ENCODE measurements at places on chromosomes 5 and 9. TPM values are rescaled to one million over a fixed set of nuclear protein-coding genes. Genes with fewer than 3 reads are reported as not detected.

DNA sequence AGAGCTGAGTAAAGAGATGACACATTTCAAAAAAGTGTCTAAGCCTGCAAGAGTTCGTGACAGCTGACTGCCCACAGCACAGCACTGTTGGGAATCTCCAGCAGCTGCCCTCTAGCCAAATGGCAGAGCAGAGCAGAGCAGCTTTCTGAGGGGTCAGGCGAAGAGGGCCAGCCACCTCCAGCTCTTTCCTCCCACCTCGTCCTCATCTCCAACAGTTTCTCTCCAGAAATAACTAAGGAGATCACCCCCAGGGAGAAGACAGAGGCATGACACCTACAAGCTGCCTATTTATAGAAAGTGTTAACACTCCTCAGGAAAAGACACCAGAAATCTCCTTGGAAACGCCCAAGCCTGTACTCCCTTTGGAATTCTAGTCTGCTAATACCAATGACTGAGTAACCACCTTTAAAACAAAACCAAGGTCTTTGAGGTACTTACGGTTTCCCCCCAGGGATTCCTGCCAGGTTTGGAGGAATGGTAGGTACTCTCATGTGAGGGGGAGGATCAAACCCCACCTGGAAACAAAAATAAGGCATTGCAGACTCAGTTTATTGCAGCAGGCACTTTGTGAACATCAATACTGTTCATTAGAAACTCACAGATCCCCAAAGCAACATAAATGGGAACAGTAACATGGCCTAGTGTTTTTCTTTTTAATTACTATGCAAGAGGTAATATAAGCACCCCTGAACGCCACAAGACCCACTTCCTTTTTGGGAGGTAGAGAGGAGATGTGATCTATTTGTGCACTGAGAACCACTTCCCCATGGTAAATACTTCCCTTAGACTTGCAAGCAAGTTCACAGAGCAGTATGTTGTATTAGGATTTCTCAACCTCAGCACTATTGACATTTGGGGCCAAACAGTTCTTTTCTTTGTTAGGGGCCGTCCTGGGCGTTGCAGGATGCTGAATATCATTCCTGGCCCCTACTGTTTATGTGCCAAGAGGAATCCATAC is 79.3 kb downstream of the TLE1 start:
- no peak for DNase-seq

DNA sequence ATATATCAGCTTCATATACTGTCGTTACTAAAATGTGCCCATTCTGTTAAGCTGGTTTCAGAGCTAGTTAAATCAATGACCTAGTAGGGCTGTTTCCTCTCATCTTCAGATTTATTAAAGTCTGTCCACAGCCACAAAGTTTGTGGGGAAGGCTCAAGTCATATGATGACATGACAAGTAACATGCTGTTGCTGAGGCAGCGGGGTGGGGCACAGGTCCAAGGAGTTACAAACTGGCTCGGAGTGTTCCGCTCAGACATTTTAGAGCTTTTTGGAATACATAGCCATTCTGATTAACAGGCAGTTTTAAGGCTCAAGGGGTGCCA is 2.7 kb upstream of the ANP32B start:
- no peak for DNase-seq

DNA sequence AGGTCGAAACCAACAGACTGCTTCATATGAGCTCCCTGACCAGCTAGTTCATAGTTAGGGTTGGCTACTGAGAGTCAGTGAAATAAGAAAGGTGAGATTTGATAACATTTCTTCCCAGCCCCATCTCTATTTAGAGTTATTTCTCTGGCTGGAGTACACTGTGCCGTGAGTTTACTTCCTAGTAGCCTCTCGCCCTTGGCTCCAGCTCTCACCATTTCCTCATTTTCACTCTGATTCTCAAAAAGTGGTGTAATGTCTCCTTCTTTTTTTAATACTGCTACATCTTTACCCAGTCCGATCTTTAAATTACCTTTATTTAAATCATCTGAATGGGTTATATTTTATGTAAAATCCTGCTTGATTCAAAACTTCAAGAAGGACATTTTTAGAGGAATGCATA is 100.4 kb upstream of the FAM174A start:
- no peak for DNase-seq

DNA sequence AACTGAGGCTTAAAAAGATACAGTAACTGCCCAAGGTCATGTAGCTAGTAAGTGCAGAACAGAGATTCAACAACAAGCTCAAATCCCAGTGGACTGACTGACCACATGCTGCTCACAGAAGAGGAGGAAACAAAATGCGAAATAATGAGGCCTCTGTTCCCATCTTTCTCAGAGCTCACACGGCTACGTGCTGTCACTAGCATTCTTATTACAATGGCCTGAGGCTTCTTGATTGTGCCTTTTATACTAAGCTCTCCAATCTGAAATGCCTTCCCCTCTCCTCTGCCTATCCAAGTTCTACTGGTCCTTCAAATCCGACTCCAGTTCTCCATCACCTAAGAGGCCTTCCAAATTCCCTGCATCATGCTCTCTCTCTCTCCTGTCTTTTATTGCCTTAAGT is 26.0 kb downstream of the SGTB start:
- no peak for DNase-seq

DNA sequence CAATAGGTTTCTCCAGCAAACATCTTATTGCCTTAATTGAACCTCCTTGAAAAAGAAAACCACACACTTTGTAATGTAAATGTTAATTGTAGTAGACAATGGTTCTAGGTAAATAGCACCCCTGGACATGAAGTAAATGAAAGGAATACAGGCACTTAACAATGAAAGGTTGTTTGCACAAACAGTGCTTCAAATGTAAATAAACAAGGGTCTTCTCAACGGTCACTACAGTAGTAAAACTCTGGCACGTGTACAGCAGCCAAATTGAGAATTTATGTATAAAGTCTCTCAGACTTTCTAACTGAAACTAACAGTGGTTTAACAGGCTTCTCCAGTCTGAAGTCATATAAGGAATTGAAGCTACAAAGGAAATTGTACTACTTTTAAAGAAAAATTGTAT is 218.3 kb downstream of the MEF2C start:
- DNase-seq, result no peak

GRCh38 chr5:122727112-122727541 is 47.8 kb upstream of the SNX2 start:
- DNase-seq, result no peak

- DNase-seq, result no peak
Observed at GRCh38 chr5:147075187-147075586, 159.6 kb upstream of the STK32A start.

DNA sequence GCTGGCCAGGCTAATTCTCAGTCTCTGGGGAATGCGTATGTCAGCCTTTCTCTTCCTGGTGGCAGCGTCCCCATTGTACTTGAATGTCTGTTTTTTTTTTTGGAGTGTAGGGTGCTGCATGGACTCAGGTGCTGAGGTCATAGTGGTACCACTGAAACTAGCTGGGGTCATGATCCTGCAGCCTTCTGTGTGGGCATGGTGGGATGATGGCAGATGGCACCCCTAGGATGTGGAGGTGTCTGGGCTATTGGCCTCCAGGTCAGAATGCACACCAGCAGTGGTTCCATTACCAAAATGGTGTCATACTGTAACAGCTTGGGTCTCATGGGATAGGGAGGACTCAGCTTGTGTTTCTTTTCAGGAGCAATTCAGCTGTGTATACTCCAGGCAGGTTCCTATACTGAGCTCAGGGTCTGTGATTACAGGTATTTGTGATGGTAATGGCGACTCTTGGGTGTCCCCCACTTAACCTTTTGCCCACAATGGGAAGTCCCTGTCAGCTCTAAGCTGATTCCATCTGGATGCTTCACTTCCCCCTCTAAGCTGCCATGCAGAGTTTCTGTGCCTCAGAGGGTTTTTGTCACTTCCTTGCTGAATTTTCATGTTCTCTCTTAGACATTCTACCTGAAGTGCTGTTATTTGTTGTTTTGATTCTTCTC is 17.9 kb downstream of the HSD17B4 start:
- DNase-seq, result no peak

GRCh38 chr5:5372511-5372910 is 50.0 kb upstream of the ICE1 start:
- DNase-seq, result no peak

GRCh38 chr5:103178167-103178566 is 58.1 kb downstream of the PPIP5K2 start:
- no peak for DNase-seq

DNA sequence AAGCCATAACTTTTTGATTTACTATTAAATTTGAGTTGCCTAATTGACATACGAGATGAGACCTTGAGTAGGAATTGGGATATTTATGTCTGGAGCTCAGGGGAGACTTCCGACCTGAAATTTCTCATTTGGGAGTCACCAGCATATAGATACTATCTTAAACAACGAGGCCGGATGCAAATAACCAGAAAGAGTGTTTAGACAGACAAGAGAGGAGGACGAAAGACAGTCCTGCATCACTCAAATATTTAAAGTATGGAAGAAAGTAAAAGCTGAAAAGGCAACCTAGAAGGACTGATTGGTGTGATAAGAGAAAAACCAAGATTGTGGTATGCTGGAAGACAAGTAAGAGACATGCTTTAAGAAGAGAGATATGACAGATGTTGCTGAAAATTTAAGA is 675.0 kb upstream of the NUDT12 start:
- DNase-seq, result no peak

GRCh38 chr5:171309276-171310211 is 496 bp downstream of the TLX3 start:
- no peak for DNase-seq

DNA sequence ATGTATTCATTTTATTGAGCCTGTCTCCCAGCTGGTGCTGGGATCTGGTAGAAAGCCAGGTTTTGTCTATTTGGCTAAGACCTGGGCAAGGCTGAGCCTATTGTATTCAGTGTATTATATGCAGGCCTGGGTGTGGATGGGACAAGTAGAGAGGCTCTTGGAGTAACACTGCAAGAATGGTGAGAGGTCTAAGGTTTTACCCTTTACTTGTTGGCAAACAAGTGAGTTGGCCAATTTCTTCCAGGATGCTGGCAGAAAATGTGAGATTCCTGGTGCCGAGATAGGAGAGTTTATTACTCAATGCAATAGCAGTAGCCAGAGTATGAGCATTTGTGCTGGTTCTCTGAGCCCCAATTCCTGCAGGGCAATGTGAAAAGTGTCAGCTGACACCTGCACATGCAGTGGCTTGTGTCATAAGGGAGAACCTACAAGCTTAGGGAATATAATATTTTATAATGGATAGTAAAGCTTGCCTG is 141.7 kb upstream of the PRLR start:
- no peak for DNase-seq

The HMMR gene
- 0.32 TPM for total RNA-seq

The C9orf153 gene
- 0.55 TPM for total RNA-seq

The PLAC8L1 gene
- 1.5 TPM for total RNA-seq

The CEP120 gene
- 13.4 TPM for total RNA-seq

The CORO2A gene
- 2.5 TPM for total RNA-seq

The PCDHB14 gene
- total RNA-seq, result 1.9 TPM

The SLC34A1 gene
- total RNA-seq, result not detected

The LRRTM2 gene
- total RNA-seq, result 1.3 TPM

The SLC6A7 gene
- not detected for total RNA-seq

Data from mesenteric fat pad (tissue), 1 donor.